Activated T-cell treated with anti-CD3 and anti-CD28 coated beads for 48 hours (primary cell): ENCODE measurements at places on chromosomes 12 and 14.

DNA sequence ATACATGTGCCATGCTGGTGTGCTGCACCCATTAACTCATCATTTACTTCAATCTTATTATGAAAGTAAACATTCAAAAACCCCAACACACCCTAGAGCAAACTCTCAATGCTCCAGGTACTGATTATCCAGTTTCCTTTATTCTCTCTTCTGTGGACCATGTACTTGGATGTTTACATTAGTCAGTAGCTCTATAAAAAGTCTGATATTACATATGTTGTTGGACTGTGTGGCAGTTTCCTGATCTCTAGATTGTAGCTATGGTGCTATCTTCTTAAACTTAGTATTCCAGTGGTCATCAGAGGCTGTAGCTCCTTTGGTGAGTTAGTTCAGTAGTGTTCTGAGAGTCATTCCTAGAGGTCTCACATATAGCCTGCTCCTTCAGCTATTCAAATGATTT is 25.1 kb upstream of the ITGA5 start:
- no peak for DNase-seq

DNA sequence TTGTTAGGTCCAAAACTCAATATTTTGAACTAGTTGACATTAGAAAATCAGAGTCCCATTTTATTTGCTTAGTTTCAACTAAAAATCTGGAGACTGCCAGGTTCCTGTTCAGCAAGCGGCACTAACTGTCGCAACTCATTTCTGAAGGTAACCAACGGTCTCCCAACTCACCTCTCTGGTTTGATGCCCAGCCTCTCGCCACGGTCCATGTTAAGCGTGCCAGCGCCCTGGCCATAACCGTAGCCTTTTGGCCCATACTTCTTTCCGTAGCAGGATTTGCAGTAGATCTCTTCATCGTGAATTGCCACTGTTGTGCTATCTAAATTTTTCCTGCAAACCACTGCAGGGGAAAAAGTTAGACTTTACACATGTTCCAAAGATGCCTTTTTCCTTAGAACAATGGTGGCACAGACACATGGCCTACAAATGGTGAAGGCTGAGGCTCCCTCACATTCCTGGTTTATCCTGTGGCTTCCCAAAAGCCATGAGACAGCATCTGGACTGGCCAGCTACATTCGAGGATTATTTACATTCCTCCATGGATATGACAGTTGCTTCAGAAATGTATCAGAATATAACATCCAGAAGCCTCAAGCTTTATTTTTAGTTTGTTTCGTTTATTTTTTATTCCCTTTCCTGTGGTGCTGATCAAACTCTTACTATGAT is 15.7 kb downstream of the CSRP2 start:
- DNase-seq: no peak

DNA sequence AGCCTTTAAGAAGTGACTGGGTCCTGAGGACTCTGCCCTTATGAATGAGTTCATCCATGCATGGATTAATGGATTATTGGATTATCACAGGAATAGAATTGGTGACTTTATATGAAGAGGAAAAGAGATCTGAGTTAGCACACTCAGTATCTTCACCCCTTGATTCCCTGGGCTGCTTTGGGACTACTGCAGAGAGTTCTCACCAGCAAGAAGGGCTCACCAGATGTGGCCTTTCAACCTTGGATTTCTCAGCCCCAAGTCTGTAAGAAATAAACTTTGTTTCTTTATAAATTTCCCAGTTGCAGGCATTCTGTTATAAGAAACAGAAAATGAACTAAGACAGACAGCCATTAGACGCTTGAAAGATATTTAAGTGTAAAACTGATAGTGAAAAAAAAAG is 509.2 kb downstream of the FLRT2 start:
- no peak for DNase-seq

GRCh38 chr14:21367582-21368144 is 16.2 kb downstream of the SUPT16H start:
- no peak for DNase-seq

DNA sequence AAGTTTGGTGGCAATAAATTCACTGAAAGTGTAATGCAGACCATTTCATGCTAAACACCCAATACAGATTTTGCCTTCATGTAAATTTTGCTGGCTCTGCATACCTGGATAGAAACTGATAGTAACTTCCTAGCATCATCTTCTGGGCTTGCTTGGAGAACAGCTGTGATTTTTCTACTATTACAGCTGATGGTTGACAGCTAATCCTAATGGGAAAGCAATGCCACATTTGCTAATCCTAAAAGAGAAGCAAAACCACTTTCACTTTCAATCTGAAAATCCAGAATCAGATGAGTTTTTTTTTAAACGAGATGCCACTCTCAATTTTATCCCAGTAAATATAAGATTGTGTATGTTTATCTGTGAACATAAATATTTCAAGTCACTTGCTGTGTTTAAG is 1035.9 kb downstream of the TRHDE start:
- no peak for DNase-seq

- DNase-seq: no peak
These were observed 886 bp upstream of the PRICKLE1 start for GRCh38 chr12:42590330-42590934.

GRCh38 chr14:76208340-76208739 is 56.6 kb downstream of the GPATCH2L start:
- no peak for DNase-seq

GRCh38 chr14:45238988-45239387 is 14.0 kb downstream of the MIS18BP1 start:
- DNase-seq: no peak
